Activated CD8-positive, alpha-beta memory T cell treated with anti-CD3 and anti-CD28 coated beads, Interleukin-2, amount 10 ng/mL, durations not matched to agents 7 days and 5 days (primary cell): ENCODE measurements at places on chromosomes 3 and 15.

DNA sequence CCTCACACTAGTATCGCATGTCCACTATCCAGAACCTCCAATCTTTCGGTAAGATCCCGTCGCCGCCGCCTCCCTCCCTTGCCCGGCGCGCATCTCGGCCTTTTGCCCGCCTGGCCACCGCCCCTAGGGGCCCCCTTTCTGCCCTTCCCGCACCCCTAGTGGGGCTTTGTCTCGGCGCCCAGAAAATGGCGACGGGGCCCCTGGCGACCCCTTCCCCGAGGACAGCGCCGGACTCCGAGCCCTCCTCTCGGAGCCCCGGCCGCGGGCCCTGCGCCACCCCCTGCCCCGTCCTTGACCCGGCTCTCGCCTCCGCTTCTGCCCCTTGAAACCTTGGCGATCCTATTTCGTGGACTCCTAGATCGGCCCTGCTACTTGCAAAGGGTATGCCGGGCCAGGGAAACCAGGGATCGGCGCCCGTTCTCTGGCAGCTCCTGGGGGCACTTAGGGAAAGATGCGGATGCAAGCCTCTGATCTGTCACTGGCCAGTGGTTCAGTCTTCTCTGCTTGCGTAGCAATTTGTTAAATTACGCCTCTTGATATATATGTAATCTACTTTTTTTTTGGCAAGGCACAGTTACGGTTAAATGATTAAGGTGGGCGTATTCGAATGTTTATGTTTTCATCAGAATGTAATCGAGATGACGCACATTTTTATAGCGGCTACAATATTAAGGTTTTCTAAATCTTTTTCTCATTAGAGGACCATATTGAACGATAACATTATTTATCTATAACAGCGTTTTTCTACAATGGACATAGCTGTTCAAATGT, 603 bp downstream of the EIF1B start:
- DNase-seq = peak; percentile 60

GRCh38 chr15:69992348-69992747, 105.4 kb downstream of the TLE3 start:
- no peak for DNase-seq

- DNase-seq = no peak
These were observed 10.9 kb downstream of the TTLL3 start for GRCh38 chr3:9820946-9821345.

DNA sequence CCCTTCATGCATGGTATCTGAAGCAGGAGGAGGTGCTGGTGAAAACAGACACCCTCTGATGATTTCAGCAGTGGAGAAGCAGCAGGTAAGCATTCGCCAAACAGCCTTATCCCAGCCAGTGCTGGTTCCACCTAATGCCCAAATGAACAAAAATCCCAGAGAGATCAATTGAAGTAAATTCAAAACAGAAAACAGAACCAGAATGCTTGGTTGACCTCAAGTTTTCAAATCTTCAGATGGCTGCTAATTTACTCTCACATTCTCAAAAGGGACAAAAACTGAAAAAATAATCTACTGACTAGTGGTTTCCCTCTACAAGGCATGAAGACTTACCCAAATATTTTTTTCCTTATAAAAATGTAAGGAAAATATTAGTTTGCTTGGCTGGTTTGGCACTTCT, 87.0 kb upstream of the MYO5C start:
- no peak for DNase-seq

DNA sequence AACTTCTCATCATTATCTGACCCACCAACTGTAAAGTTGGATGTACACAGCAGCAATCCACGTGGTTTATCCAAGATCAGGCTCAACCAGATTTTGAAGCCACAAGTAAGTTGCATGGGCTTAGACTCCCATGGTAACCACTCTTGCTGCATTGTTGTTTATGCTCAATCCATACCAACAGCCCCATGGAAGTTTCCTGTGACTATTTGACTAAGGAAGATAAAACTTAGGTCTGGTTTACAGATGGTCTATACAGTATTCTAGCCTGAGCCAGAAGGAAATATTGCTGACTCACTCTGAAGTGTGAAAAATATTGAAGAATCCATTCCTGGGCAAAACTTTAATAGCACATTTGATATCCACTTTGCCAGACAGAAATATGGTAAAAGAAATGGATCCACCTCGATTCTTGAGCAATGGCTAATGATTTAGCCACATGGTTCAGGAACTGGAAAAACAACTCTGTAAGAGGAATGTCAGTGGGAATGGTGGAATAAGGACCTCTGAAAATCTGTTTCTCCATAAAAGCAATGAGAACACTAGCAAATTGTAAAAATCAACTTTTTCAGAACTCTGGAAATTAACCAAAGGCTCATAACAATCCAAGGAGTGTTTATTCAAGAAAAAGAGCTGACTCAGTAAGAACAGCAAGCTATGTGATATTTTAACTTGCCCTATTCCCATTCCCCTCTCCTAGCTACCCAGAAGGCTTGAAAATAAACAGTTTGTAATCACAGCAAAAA, 162.9 kb upstream of the STT3B start:
- no peak for DNase-seq
